Esophagus squamous epithelium (tissue), 5 donors: ENCODE measurements at places on chromosomes 12 and 14.

DNA sequence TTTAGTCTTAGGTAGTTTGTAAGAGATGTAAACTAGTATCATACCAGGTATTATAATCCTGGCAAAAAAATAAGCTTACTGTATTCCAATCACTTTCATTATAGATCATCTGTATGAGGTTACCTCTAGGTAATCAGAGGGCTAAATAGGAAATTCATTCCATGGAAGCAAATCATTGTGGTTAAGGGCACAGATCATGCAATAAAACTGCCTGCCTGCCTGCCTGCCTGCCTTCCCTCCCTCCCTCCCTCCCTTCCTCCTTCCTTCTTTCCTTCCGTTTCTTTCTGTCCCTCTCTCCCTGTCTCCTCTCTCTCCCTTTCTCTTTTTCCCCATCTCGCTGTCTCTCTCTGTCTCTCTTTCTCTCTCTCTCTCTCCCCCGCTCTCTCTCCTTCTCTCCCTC is 3.2 kb upstream of the CLEC9A start:
- no peak for DNase-seq

DNA sequence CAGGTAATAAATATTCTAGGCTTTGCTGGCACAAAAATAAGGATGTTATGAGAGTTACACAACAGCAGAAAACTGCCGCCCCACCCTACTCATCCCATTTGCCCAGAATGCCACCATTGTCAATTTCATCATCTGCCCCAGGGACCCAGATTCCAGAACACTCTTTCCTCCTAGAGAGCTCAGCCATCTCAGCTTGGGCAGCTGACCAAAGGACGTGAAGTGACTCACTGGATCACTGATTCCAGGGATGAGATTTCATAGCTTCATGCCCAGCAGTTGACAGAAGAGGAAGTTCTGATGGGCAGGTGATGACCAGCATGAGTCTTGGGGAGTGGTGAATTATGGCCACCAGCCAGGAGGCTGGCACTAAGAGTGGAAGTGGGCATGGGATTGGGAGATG is 450.3 kb downstream of the RMST start:
- no peak for DNase-seq

- no peak for DNase-seq
These were observed 678 bp downstream of the RPS6KA5 start for GRCh38 chr14:91059576-91060350.

DNA sequence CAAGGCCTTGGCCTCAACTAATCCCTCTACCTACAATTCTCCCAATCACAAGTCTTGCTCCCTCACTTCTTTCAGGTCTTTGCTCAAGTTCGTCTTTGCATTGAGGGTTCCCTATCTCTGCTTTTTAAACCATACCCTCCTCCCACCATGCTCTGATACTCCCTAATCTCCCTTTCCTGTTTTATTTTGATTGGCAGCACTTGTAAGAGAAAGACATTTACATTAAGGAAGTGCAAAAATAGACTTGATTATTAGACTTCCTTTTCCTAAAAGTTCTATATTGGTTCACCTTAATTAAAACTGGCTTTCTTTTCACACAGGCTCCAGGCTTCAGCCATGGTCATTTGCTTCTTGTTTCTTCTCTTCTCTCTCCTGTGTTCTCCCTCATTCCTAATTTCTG is 18.3 kb upstream of the WIF1 start:
- DNase-seq, result no peak

GRCh38 chr12:4001841-4002240 is 128.6 kb upstream of the PARP11 start:
- DNase-seq, result no peak

DNA sequence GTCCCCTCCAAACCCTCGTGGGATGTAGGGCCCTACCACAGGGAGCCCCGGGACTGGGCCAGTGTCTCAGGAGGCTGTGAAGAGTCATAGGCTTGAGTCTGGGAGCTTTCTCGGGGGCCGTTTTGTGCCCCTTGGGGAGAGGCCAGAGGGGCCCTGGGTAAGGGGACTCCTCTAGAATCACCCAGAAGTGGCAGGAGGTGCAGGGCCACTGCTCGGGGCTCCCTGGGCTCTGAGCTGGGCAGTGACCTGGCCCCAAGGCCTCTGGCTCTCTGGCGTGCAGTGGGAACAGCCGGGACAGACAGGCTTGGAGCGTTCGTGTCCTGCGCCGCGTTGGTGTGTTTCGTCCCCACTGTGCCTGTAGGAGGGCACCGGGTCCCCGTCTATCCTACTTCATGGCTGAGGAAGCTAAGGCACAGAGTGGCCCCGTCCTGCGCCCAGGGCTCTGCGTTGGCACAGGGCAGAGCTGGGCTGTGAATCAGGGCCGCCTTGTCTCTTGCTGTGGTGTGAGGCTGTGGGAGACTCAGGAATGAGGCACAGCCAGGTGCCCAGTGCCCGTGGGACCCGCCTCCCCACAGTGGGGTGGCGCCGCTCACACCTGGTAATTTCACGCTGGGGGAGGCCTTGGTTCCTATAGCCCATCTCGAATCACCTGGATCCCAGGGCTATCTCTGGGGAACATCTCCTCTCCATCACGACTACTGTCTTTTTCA is 23.8 kb upstream of the KIF26A start:
- no peak for DNase-seq

GRCh38 chr12:118361889-118362288 is 10.8 kb downstream of the TAOK3 start:
- DNase-seq, result no peak

GRCh38 chr12:116783525-116784237 is 45.6 kb downstream of the RNFT2 start:
- no peak for DNase-seq

DNA sequence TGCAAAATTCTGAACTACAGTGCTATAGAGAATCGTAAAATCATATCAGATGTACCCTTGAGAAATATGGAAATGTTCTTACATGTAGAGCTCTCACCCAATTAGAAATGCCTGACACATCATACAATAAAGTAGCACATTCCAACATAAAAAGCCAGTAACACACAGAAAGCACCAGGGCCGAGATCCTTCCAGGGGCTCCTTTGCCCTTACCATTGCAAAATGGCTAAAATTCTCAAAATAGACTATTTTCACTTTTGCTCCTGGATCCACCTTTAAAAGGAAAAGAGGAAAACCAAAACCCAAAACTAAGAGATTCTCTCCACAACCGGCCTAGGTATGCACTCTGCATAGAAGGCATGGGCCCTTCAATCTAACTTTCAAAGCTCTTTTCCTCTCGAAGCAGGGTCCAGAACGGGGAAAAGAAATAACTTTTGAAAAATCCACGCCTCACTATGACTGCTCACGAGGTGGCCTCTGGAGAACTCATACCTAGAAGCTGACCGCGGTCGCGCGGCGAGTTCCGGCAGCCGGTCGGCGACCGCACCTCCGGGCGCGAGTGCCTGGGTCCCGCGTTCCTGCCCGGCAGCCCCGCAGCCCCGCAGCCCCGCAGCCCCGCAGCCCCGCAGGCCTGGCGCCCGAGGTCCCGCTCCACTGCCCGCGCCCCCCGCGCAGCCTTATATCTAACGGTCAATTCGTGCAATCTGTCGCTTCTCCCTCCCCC is 2.7 kb downstream of the OTX2 start:
- DNase-seq, result no peak

DNA sequence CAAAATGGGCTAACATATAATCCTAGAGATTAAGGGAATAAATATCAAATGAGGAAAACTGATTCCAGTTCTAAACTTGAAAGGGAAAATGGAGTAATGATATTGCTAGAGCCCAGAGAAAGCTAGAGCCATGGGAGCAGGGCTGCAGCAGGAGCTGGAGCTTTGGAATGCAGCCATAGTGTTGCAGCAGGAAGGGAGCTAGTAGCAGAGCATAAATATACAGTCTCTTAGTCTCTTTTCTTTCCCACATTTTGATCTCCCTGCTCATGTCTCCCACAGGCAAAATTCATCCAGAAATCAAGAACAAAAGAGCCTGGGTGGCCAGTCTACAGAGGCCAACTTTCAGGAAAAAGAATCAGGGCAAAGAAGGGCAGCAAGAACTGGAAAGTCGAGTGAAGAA is 253.7 kb downstream of the ATXN7L3B start:
- no peak for DNase-seq

DNA sequence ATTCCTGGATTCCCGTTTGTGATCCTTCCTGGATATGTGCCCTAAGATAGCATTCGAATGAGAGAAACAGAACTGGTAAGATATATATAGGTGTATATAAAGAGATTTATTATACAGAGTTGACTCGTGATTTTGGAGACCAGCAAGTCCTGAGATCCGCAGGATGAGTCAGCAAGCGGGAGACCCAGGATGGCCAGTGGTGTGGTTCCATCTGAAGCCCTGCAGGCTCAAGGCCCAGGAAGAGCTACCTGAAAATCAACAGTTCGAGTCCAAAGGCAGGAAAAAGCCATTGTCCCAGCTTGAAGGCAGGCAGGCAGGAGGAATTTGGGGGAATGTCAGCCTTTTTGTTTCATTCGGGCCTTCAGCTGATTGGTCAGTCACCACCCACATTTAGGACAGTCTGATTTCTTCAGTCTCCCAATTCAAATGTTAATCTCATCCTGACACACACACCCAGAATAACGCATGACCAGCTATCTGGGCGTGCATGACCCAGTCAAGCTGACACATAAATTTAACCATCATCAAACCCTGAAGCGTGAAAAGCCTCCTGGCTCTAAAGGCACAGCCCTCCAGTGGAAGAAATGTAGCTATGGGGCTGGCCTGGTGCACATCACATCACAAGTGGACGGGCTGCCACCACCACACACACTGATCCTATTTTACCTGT is 44.3 kb downstream of the TUNAR start:
- no peak for DNase-seq

DNA sequence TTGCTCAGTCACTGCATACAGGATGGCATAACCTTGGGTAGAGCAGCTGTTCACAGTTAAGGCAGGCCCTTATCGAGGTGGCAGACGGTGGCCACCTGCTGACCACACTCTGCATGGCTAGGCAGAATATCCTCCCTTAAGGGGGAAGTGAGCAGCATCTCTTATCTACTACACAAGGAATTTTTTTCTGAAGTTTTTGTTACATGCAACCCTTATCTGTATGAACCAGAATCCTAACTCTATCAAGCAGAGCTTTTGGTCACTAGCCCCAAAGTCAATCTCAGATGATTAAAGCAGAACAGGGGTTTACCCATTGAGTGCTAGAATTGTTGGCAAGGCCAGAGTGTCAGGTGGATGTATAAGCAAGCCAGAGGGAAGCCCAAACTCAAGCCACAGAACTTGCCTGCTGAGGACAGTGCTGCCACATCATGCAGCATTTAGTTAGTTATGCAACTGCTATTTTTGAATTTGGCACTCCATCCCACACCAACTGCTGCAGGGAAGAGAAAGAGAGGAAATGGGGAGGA is 192.8 kb downstream of the TBX5 start:
- no peak for DNase-seq

DNA sequence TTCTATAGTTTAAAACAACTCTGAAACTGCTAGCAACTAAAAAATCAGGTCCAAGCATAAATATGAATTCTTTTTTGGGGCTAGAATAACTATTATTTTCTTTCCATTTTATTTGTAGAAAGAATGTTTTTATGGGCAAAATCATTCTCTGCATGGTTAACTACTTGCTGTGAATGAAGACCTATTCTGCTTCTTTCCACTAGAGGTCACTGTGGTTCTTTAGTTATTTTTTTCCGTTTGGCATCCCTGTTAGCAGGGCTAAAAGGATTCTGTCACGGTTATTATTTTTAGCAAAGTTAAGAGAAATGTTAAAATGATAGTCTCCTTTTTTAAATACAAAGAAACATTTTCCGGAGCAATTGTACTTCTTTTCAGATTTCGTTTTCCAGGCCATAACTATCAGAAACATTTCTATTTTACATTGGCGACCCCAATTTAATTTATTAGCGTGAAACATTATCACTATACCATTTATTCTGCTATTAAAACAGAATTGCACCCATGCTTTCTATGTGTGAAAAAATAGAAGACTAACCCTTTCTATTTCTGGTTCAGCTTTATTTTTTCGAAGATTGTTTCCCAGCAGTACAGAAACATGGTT is 404.8 kb downstream of the ATP23 start:
- DNase-seq, result no peak

DNA sequence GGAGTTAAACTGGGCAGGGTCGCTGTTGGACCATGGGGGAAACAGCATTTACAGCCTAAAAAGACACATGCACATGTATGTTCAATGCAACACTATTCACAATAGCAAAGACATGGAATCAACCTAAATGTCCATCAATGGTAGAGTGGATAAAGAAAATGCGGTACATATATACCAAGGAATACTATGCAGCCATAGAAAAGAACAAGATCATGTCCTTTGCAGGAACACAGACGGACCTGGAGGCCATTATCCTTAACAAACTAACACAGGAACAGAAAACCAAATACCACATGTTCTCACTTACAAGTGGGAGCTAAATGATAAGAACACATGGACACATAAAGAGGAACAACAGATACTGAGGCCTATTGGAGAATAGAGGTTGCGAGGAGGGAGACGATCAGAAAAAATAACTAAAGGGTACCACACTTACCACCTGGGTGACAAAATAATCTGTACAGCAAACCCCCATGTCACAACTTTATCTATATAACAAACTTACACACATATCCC is 25.0 kb upstream of the SRP54 start:
- no peak for DNase-seq

- no peak for DNase-seq
These were observed 110.0 kb upstream of the CPM start for GRCh38 chr12:69042970-69043369.

- no peak for DNase-seq
These were observed 4.5 kb downstream of the AJUBA start for GRCh38 chr14:22977684-22978486.

GRCh38 chr14:37122288-37122687 is 50.1 kb downstream of the SLC25A21 start:
- DNase-seq, result no peak

GRCh38 chr12:77553976-77554619 is 276.6 kb upstream of the NAV3 start:
- no peak for DNase-seq
